Muscle of leg (tissue), 16 donors: ENCODE measurements at places on chromosomes 16 and 17. TPM values are rescaled to one million over a fixed set of nuclear protein-coding genes. Genes with fewer than 3 reads are reported as not detected.
A peak's percentile ranks its signal among the peaks of the same experiment; 100 is the strongest.

Gene TBC1D3B
- total RNA-seq = 4.4 TPM

Gene CDK3
- 7.7 TPM for total RNA-seq

Gene C17orf50
- total RNA-seq = not detected

Gene RNF222
- not detected for total RNA-seq

Gene CMTM1
- total RNA-seq = 6.6 TPM

Gene ACE
- total RNA-seq = 5.1 TPM

Gene CARD14
- 0.27 TPM for total RNA-seq

Gene OR3A3
- total RNA-seq = not detected

DNA sequence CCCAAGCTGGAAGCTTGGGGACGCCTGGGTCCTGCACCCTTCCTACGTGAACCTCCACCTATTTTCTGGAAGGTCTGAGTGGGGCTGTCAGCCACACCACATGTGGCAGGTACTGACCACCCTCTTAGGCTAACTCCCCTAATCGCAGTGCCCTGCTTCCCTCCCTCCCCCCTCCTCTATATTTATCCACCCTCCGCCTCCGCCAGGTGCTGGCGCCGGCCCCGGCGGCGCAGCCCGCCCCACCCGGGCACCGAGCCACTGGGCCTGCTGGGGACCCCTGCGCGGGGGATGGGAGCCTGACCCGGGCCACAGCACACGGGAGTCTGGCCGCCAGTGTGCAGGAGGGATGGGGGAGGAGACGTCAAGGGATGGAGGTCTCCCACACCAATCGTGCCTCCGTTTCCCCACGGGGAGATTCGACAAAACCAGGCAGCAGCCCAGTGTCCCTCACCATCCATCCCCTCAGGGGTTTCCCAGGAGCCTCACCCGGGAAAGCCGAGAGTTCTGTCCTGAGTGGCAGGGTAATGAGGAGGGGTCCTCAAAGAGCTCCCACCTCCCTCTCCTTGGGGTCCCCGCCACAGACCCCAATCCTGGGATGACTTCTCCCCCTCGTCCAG lies 1.3 kb downstream of the PLEKHH3 start:
- peaks cover 65% of the 10 kb centered on the region for H3K4me1 ChIP-seq
- H3K36me3 ChIP-seq = peaks cover 40% of the 10 kb centered on the region
- H3K4me3 ChIP-seq = peak overlapping the region; percentile 84

- H3K27me3 ChIP-seq = peaks cover 2% of the 10 kb centered on the region
- no peak overlapping the region for H3K27ac ChIP-seq
- H3K36me3 ChIP-seq = peaks cover 12% of the 10 kb centered on the region
- H3K4me3 ChIP-seq = peak overlapping the region; percentile 74
- DNase-seq = no peak
- peaks cover 30% of the 10 kb centered on the region for H3K4me1 ChIP-seq
These were observed 498 bp downstream of the PKMYT1 start for GRCh38 chr16:2979669-2980226.

DNA sequence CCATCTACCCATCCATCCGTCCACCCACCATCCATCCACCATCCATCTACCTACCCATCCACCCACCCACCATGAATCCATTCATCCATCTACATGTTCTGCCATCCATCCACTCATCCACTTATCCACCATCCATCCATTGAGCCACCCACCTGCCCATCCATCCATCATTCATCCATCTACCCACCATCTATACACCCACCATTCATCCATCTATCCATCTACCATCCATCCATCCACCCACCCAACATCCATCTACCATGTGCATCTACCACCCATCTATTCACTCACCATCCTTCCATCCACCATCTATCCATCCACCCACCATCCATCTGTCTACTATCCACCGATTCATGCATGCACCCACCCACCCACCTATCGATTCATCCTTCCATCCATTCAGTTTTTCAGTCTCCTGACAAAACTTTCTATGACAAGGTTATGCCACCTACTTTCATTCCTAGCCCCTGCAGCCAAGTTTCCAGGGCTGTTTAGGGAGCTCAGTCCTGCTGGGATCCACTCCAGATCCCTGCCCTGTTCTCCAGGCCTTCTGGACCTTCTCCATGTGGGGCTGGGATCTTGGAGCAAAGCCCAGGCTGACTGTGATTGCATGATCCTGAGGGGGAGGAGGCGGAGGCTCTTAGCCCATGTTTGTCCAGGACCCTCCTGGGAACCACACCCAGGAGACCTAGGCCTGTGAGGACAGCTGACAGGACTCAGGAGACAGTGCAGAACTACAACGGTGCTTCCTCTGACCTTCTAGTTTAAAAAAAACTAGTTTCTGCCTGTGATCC lies 27.4 kb downstream of the BCO1 start:
- H3K27me3 ChIP-seq = no peaks in the 10 kb centered on the region
- DNase-seq = peak; percentile 50
- no peak overlapping the region for H3K4me3 ChIP-seq
- peaks cover 11% of the 10 kb centered on the region for H3K4me1 ChIP-seq

DNA sequence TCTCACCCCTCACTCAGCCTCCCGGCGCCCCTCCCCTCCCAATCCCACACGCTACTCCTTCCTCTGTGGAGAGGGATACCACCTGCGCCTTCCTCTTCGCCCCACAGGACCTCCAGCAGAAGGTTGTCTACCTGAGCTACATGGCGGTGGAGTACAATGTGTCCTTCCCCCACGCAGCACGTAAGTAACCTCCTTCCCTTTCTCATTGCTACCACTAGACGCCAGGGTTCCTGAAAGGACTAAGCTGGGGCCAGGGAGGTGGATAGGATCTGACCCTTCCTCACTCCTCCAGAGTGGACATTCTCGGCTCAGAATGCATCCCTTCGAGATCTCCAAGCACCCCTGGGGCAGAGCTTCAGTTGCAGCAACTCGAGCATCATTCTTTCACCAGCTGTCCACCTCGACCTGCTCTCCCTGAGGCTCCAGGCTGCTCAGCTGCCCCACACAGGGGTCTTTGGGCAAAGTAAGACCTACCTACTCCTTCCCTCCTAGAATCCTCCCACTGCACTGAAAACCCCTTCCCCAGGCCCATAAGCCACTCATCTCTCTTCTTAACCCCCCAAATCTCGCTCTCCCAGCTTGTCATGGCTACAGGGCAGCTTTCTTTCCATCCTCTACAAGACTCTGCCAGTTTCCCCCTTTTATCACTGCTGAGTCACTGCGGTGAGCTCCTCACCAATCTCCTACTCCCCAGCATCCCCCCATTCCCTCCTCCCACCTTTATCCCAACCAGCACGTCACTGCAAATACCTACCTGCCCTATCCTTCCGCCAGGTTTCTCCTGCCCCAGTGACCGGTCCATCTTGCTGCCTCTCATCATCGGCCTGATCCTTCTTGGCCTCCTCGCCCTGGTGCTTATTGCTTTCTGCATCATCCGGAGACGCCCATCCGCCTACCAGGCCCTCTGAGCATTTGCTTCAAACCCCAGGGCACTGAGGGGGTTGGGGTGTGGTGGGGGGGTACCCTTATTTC lies 1.5 kb downstream of the CD68 start:
- peak overlapping the region; percentile 42 for H3K27ac ChIP-seq
- no peaks in the 10 kb centered on the region for H3K27me3 ChIP-seq
- peaks cover 47% of the 10 kb centered on the region for H3K4me1 ChIP-seq
- peaks cover 57% of the 10 kb centered on the region for H3K36me3 ChIP-seq
- H3K4me3 ChIP-seq = peak overlapping the region; percentile 23

GRCh38 chr17:83058266-83058798 lies 21.1 kb upstream of the METRNL start:
- no peaks in the 10 kb centered on the region for H3K36me3 ChIP-seq
- H3K4me1 ChIP-seq = peaks cover 18% of the 10 kb centered on the region
- H3K27me3 ChIP-seq = no peaks in the 10 kb centered on the region

DNA sequence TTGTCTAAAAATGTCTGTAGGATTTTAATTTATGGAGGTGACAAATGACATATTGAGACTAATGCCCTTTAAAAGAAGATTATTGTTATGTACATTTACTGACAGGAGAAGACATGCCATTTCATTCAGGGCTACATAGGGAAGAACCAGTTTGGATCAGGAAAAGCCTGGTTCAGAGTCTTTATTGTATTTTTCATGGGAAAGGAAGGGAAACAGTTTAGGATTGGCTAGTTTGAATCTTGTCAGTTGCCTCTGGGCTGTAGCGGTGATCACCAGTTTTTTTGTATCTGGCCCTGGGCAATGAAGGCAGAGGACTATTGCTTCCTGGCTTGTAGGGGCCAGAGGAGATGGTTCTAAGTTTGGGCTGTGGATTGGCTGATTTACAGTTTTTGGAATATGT lies 31.8 kb downstream of the NSRP1 start:
- no peaks in the 10 kb centered on the region for H3K27me3 ChIP-seq
- H3K4me1 ChIP-seq = no peaks in the 10 kb centered on the region
- no peak overlapping the region for H3K4me3 ChIP-seq
- H3K36me3 ChIP-seq = peaks cover 2% of the 10 kb centered on the region
- no peak for DNase-seq

DNA sequence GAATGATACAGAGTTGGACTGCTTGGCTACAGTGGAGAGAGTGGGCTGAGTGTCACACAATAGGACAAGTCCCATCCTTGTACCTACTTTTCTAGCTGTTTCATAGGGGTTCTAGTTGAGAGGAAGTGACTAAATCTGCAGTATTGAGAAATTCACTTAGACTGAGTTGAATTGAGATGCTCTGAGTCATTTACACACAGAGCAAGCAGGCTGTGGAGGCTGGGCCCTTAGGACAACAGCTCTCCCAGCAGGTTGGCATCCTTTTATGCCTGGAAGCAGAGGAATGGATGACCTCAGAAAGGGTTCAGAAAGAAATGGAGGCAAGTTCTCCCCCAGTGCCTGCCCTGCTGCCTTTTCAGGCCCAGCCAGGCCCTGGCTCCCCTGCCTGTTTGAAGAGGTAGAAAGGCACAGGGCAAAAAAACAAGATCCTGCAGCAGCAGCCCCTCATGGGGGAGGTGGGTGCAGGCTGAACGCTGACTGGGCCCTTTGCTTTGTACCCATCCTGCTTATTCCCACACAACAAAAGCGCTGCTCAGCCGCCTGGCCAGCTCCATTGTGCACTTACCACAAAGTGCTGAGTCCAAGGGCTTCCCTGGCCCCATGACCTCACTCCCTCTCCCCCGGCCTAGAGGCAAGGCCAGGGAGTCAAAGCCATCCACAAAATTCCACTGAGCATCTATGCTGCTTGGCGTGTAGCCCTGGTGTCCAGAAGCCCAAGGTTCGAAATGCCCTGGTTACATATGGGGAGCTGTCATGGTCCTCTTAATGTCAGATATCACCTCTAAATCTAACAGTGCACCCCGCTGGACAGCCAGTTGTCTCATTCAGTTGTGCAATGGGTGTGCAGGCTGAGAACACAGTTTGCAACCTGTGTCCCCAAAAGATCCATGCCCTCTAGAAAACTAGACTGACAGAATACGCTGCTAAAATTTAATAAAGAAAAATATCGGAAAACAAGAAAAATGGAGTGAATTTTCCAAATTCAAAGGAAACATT lies 5.4 kb upstream of the CRYBA1 start:
- H3K36me3 ChIP-seq = no peaks in the 10 kb centered on the region
- H3K27ac ChIP-seq = no peak overlapping the region
- no peak for DNase-seq
- H3K27me3 ChIP-seq = no peaks in the 10 kb centered on the region

DNA sequence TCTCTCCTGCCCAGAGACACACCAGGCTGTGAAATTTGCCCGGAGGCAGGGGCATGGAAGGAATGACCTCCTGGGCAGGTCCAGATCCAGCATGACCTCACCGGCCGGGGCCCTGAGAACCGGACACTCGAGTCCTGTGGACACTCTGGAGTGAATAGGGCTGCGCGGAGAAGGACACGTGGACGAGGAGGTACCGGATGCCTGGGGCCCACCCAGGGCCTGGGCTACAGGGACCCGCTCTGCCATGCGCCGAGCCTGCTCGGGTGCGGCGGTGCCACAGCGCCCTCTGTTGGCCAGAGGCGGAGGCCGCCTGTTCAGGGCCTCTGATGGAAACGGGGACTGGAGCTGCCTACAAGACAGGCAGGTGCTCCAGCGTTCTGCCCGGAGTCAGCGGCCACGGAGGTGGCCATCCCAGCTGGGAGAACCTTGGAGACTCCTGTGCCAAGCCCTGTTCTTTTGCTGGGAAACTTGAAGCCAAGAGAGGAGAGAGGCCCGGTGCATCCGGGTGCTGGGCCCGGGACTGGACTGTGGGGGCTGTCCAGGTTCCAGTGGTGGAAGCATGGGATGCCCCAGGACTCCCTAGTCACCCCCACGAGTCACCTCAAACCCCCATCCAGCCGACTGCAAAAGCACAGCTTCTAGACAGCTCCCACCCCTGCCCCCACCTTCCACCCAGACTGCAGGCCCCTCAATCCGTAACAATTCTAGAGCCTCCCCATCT lies 19.3 kb upstream of the NXPH3 start:
- peaks cover 2% of the 10 kb centered on the region for H3K27me3 ChIP-seq
- H3K36me3 ChIP-seq = no peaks in the 10 kb centered on the region
- H3K27ac ChIP-seq = no peak overlapping the region
- DNase-seq = peak; percentile 81
- peaks cover 41% of the 10 kb centered on the region for H3K4me1 ChIP-seq

DNA sequence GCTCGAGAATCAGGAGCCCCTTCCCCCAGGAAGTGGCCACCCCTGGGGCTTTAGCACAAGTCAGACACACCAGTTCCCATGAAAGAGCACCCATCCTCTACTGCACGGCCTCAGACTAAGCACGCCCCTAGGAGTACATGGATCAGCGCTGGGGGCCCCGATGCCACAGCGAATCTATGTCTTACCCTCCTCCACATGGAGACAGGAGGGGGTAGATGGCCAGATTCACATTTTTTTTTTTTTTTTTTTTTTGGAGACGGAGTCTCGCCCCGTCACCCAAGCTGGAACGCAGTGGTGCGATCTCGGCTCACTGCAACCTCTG lies 3.2 kb upstream of the EXOSC6 start:
- no peak overlapping the region for H3K4me3 ChIP-seq
- peaks cover 11% of the 10 kb centered on the region for H3K4me1 ChIP-seq
- no peak overlapping the region for H3K27ac ChIP-seq
- H3K36me3 ChIP-seq = peaks cover 75% of the 10 kb centered on the region
- no peaks in the 10 kb centered on the region for H3K27me3 ChIP-seq
- DNase-seq = no peak

DNA sequence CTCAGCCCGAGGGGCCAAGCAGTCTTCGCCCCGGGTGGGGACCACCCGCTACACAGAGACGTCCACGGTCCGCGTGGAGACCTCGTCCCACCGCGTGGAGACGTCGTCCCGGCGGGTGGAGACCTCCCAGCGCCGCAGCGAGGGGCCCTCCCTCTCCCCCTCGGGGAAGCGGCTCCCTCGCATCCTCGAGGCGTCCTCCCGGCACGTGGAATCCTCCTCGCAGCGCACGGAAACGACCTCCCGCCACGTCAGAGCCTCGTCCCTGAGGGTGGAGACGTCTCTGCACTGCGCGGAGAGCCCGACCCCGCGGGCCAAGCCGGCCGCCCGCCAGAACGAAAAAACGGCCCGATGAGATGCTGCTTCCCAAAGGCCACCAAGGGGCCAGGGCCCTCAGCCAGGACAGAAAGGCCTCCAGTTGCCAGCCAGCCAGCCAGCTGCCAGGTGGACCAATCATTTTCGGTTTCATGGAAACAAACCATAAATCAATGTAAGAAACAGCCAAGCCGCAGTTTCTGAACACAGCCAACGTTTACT lies 424 bp downstream of the C17orf100 start:
- H3K27ac ChIP-seq = peak overlapping the region; percentile 96
- peaks cover 24% of the 10 kb centered on the region for H3K4me1 ChIP-seq
- H3K36me3 ChIP-seq = peaks cover 14% of the 10 kb centered on the region
- peaks cover 35% of the 10 kb centered on the region for H3K27me3 ChIP-seq

GRCh38 chr16:21618281-21618680 lies 18.9 kb downstream of the METTL9 start:
- H3K4me3 ChIP-seq = no peak overlapping the region
- no peak for DNase-seq
- no peaks in the 10 kb centered on the region for H3K4me1 ChIP-seq
- no peak overlapping the region for H3K27ac ChIP-seq
- no peaks in the 10 kb centered on the region for H3K27me3 ChIP-seq
